ENCODE measurements at places on chromosomes 13 and 19.
A peak's percentile ranks its signal among the peaks of the same experiment; 100 is the strongest.

- no peak for DNase-seq
These were observed 96.3 kb upstream of the FNDC3A start for GRCh38 chr13:48879432-48879831.

DNA sequence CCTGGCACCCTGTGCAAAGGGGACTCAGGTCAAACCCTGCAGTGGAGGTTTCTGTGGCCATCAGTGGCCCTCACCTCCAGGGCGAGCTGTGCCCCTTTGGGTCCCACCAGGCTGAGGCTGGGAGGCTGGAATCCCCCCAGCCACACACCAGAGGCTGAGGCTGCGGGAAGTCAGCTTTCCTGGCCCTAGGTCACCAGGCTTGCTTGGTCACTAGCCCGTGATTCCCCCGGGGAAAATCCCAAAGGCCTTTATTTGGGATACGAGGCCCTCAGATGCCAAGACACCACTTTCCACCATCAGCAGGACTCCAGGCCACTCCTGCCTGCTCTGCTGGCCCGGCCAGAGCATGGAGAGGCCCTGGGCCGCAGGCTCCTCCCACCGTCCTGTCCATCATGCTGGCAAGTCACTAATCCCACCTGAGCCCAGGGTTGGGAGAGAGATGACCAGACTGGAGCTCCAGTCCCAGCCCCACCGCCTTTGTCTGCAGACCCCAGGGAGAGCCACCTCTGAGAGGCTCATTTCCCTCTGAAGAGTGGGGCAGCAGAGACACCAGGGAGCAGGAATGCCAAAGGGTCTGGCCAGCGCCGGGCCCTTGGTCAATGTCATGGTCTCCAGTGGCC, 4.7 kb downstream of the NKPD1 start:
- no peak for DNase-seq

DNA sequence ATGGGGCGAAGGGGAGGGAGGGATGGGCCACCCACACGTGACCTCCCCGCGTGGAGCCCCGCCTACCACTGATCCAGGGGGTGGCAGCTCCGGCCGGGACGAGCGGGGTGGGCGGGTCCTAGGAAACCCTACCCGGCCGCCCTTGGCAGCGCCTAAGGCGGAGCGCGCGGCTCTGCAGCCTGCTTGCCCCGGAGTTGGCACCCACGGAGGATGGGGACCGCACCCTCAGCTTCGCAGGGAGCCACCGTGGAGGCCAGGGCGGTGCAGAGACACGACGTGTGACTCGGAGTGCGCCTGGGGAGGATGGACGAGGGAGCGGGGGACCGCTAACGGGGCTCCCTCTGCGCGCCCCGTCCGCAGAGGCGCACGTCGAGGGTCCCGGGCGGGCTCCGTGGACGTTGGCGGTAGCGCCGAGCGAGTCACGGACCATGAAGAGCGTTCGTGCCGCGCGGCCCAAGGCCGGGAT, at the start of gene RGS9BP:
RGS9BP (plus strand) TSS at position 129 of the 466 bp plus-strand sequence. CDS start 416 bp downstream, outside the sequence.
- peak; percentile 10 for DNase-seq

GRCh38 chr13:50132904-50133357, 117.7 kb downstream of the KCNRG start:
- no peak for DNase-seq

GRCh38 chr19:54439174-54439851, 9.7 kb upstream of the LENG8 start:
- no peak for DNase-seq

DNA sequence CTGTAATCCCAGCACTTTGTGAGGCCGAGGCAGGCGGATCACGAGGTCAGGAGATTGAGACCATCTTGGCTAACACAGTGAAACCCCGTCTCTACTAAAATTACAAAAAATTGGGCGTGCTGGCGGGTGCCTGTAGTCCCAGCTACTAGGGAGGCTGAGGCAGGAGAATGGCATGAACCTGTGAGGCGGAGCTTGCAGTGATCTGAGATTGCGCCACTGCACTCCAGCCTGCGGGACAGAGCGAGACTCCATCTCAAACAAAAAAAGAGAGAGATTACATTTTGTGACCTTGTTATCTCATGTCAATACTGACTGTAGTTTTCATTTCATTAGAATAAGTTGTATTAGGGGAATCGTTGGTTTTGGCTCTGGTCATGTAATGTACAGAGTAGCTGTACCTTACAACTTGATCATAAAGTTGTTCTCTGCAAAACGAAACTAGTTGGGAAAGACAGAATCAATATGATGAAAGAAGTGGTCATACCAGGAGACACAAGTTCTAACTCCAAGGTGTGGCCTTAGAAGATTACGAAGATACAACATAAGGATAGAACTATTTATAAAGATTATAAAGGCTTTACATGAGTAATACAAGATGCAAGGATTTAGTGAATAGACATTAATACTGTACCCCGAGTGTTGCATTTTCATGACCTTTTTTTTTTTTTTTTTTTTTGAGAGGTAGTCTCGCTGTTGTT, 15.3 kb downstream of the TMEM38A start:
- no peak for DNase-seq

- no peak for DNase-seq
These were observed 37.7 kb downstream of the LHFPL6 start for GRCh38 chr13:39565036-39565949.

GRCh38 chr13:30957258-30957943, 24.9 kb downstream of the TEX26 start:
- DNase-seq = no peak

DNA sequence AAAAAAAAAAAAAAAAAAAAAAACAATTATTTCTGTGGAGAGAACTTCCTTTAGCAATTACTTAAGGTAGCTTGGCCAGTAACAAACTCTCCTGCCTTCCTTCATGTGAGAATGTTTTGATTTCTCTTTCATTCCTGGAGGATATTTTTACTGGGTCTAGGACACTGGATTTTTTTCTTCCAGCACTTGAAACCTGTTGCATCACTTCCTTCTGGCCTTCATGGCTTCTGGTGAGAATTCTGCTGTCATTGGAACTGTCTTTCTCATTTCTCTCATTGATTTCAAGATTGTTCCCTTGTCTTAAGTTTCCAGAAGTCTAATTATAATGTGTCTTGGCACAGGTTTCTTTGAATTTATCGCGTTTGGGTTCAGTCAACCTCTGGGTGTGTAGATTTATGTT, 19.3 kb upstream of the RAB20 start:
- no peak for DNase-seq

DNA sequence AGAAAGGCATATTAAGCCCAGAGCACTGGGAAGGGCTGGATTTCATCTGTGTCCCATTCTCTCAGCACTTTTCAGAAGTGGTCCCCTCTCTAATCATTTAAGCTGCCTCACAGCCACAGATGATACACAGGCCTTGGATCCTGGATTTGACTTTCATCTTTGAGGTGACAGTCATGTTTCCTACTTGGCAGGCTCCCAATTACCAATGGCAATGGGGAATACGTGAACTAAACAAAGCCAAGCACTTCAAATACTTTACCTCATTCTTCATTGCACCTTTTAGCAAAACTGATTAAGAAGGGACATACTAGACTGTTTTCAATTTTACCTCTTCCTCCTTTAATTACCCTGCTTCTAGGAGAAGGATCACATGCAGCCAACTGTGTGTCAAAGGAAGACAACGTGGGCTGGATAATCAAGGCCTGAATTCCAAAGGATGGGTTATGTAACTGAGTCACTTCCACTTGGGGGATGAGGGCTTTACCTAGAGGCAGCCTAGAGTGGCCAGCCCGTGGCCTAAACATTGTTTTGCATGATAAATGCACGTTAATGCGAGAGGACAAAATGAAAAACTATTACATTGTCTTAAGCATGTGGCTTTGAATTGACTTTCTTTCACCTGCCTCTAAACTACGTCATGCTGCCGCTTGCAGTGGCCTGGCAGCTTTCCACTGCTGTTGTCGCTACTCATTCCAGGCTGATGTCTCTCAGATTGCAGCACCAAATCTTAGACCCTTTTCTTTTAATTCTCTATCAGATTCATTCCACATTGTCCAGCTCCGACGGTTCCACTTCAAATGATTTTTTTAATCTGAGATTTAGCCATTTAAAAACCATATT, 95.0 kb downstream of the KCTD12 start:
- DNase-seq = peak; percentile 34

DNA sequence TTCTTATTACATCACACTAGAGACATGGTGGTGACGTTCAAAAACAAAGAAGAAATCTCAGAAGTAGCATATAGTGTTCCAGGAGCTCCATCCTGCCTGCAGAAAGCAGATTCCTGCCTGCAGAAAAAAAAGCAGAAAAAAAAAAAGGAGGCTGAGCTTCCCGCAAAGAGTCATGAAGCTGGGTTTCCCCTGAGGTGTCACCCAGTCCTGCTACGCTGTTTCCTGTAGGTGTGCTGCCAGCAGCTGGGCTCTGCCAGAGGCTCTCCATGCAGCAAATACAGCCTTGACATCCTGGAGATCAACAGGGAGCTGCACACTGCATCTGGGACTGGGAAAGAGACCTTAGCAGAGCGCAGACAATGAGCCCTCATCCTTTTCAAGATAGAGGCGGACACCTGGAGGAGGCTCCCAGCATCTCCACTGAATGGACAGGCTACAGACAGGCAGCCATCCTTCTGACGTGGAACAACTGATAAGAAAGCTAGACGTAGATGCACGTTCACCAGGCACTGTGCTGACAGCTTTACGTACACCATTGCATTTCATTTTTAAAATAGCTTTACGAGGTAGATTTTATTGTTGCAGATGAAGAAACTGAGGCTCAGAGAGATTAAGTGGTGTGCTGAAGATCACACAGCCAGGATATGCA, 350.9 kb downstream of the FOXO1 start:
- DNase-seq = no peak

- no peak for DNase-seq
These were observed 250.0 kb downstream of the RGCC start for GRCh38 chr13:41707194-41707821.

DNA sequence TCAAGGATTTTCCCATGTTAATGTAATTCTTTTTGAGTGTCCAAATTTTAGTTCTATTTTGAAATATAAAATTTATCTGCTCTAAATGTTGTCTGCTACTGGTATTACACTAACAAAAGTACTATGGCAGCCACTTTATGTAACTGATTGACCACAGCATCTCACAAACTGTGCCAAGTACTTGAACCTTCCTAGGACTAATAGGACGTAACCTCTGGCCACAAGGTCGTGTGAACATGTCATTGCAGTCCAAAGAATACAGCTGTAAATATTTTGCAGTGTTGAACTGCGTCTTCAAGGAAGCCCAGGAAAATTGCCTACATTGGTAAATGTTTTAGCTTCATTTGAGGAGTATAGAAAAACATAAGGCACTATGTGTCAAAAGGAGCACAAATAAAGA, 1.9 kb downstream of the KCTD4 start:
- DNase-seq = no peak

DNA sequence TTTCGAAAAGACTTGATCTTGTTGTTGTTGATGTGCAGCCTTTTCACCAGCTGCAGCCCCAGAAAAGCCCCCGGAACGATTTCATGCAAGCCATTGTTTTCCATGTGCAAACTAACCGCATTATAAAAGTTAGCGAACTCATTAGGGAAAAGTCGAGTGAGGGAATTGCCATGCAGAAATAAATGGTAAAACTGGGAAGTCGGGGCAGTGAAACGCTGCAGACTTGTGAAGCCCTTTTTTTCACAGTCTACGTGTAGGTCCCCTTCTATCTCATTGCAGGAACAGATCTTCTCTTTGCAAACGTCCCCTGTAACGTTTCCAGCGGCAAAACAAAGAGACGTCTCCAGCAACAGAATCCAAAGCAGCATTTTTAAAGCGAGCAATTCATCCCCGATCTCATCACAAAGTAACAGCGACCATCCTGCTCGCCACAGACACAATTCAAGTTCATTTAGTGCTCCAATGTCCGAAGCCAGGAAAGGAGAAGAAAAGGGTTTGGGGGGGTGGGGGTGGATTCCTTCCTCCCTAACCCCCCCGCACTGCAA, 1.1 kb downstream of the SLITRK1 start:
- no peak for DNase-seq

DNA sequence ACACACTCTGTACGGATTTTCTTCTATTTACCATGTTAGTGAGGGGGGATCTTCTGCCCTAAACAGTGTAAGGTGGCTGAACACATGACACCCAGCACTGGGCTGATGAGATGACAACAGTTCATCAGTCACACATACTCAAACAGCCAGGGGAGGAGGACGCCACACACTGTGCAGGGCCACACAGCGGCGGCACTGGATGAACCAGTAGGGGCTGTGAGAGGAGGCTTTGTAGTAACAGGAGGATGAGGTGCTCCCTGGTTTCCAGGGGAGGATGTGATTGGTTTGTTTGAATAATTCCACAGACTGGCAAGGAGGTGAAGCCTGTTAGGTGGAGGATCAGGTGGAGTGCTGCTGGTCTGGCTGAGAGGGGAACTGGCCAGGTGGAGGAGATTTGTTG, 16.3 kb upstream of the GTF3A start:
- DNase-seq = no peak
